Right forelimb (tissue), 1 donor: ENCODE measurements at places on chromosomes 1 and 21.

DNA sequence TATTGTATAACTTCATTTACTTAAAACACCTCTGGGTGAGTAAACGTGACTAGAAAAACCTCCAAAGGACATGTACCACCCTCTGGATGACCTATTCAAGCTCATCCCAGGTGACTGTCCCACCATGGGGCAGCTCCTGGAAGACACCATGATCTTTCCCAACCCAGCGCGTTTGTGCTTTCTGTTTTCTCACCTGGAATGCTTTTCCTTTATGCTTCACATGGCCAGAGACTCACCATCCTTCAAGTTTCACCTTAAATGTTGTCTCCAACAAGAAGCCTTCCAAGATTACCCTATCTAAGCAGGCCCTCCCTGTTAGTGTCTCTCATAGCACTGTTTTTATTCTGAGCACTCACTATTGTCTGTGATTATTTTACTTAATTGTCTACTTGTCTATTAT is 11.1 kb downstream of the CYP4B1 start:
- DNase-seq: no peak

GRCh38 chr1:14724246-14724645 is 125.8 kb downstream of the KAZN start:
- DNase-seq: no peak

GRCh38 chr1:31382379-31382989 is 9.6 kb upstream of the FABP3 start:
- no peak for DNase-seq

- DNase-seq: no peak
Measured at GRCh38 chr1:157325220-157325619, 187.0 kb upstream of the ETV3 start.

GRCh38 chr1:21703318-21703963 is 34.3 kb upstream of the RAP1GAP start:
- no peak for DNase-seq

DNA sequence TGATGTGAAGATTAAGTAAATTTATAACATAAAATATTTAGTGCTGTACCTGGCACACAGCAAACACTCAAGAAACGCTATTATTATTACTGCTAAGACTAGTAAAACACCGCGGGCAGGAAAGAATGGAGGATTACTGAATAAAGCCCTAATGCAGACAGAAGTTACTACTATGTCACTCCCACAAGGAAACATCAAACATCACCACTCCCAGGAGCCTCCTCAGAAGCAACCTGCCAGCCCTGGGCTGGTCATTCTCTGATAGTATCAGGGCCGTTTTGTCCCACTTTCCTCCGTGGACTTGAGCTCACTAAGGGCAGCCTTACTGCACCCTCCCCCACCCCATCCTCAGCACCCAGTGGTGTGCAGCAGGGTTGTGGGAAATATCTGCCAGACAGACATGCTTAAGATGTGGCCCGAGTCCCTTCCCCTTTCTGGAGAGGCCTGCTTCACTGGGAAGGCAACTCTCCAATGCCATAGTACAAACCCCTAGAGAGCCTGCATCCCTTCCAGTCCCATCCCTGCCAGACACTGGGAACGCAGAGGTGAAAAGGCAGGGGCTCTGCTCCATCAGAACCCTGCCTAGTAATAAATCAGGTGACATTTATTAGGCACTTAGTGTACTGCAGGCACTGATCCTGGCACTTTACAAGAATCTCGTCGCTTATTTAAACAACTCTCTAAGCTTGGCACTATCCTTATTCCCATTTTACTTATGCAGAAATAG is 41.7 kb upstream of the ECE1 start:
- DNase-seq: no peak

- DNase-seq: no peak
Measured at GRCh38 chr1:43945674-43946235, 995 bp upstream of the IPO13 start.

- DNase-seq: no peak
Measured at GRCh38 chr1:13585612-13585991, 2.0 kb downstream of the PDPN start.

- DNase-seq: no peak
Measured at GRCh38 chr21:45211661-45212060, 76.0 kb downstream of the POFUT2 start.

DNA sequence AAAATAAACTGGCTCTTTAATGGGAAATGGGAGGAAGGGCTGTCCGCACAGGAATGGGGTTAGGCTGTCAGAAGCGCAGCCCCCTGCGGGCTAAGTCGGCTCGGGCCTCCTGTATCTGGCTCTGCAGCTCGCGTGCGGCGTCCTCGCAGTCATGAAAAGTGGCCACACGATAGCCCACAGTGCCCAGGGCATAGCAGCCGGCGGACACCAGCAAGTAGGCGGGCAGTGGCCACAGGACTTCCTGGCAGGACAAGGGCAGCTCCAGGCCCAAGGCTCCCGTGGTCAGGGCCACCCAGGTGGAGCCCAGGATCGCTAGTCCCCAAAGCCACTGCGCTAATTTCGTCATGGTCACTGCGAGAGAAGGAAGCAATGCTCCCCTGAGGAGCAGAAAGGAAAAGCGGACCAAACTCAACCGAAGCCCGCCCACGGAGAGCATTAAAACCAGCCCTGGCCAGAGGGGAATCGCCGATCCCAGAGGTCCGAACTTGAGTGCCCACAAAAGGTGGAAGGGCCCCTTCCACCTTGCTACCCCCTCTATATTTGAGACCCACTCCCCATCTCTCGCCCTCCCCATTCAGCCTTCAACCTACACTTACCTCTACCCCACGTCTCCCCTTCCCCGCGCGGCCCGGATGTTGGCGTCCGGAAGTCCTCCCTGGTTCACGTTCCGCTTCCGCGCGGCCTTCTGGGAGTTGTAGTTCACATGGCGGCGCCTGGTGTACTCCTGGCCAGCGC is at the start of gene DPM3:
Gene DPM3 (minus strand): TSS at position 637 of the 735 bp plus-strand sequence. CDS start 291 bp downstream, at position 346.
- DNase-seq: peak; percentile 93

GRCh38 chr1:37308031-37308960 is 166.1 kb upstream of the ZC3H12A start:
- DNase-seq: no peak

DNA sequence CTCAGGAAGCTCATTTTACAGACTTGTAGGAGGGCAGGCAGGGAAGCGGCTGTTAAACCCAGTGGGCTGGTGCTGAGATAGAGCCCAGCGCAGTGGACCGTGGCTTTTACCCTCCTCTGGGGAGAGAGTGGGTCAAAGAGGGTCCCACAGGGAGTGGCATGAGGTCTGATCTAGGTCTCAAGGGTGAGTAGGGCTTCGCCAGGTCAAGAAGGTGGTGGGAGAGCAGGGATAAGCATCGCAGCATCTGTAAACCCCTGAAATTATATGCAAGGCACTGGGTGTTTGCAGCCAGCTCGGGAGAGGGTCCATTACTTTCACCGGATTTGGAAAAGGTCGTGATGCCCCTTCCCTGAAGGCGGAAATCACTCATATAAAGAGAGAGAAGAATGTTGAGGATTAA is 89.1 kb downstream of the ZSCAN20 start:
- no peak for DNase-seq

- DNase-seq: no peak
Measured at GRCh38 chr1:61395146-61395800, 312.9 kb downstream of the NFIA start.

DNA sequence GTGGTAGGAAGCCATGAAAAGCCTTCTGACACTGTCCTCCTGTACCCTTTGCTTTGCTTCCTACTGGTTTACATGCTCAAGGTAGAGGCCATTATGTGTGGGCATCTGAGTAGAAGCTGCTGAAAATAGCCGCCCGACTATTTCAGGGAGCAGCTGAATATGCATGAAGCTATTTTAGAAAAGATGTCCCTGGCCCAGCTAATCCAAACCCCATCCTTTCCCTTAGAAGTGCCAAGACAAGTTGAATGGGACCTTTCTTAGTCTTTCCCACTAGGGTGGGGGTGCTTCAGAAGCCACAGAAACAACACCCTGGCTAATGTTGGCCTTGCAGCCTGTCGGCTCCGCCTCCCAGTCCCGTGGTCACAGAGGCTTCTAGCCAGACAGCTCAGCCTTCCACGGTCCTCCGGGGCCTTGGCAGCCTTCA is 205.1 kb upstream of the EDN2 start:
- no peak for DNase-seq

- DNase-seq: peak; percentile 60
Measured at GRCh38 chr1:153627715-153628626, at the start of gene S100A1. Gene S100A1, plus strand, starts transcription at chr1:153628434. Its CDS starts 2,088 bp downstream, at chr1:153630522.
